ENCODE measurements at places on chromosomes 12 and 14. TPM values are rescaled to one million over a fixed set of nuclear protein-coding genes. Genes with fewer than 3 reads are reported as not detected.
A peak's percentile ranks its signal among the peaks of the same experiment; 100 is the strongest.

Gene CCDC85C
- 18.3 TPM for total RNA-seq

Gene TTC7B
- total RNA-seq: under 0.01 TPM

Gene KERA
- not detected for total RNA-seq

Gene PTHLH
- total RNA-seq: not detected

- H3K4me1 ChIP-seq: no peaks in the 10 kb centered on the region
- H3K27ac ChIP-seq: no peak overlapping the region
Measured at GRCh38 chr12:69834576-69834975, 9.5 kb downstream of the MYRFL start.

GRCh38 chr14:32601069-32601468, 272.0 kb downstream of the AKAP6 start:
- DNase-seq: no peak
- H3K27me3 ChIP-seq: no peaks in the 10 kb centered on the region
- H3K4me3 ChIP-seq: no peak overlapping the region
- H3K27ac ChIP-seq: no peak overlapping the region
- no peaks in the 10 kb centered on the region for H3K36me3 ChIP-seq
- no peaks in the 10 kb centered on the region for H3K4me1 ChIP-seq

GRCh38 chr12:52992699-52993557, 13.3 kb upstream of the EIF4B start:
- no peaks in the 10 kb centered on the region for H3K27me3 ChIP-seq
- H3K27ac ChIP-seq: no peak overlapping the region
- DNase-seq: no peak
- no peaks in the 10 kb centered on the region for H3K4me1 ChIP-seq

- no peak overlapping the region for H3K4me3 ChIP-seq
- no peaks in the 10 kb centered on the region for H3K27me3 ChIP-seq
- peaks cover 5% of the 10 kb centered on the region for H3K4me1 ChIP-seq
- no peaks in the 10 kb centered on the region for H3K36me3 ChIP-seq
- DNase-seq: no peak
Measured at GRCh38 chr14:76715511-76716081, 45.7 kb upstream of the VASH1 start.

DNA sequence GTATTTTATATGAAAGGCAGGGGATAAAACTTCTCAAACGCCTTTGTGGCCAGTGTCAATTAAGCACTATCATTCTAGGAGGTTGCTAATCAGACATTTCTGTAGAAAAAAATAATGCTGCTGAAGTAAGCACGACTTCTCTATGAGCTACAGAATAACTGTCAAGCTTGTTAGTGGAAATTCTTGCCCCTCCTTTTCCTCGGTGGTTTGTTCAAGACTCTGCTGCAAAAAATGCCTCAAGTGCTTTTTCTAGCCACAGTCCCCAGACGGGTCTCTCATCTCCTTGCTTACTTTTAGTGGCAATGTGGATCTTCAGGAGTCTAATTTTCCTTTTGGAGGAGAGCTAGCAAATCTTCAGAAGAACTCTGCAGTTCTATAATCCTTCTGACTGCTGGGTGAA, 452.0 kb downstream of the FUT8 start:
- no peak for DNase-seq
- no peak overlapping the region for H3K4me3 ChIP-seq
- H3K36me3 ChIP-seq: no peaks in the 10 kb centered on the region
- no peaks in the 10 kb centered on the region for H3K4me1 ChIP-seq

- no peaks in the 10 kb centered on the region for H3K4me1 ChIP-seq
- no peaks in the 10 kb centered on the region for H3K36me3 ChIP-seq
- no peaks in the 10 kb centered on the region for H3K27me3 ChIP-seq
Measured at GRCh38 chr14:43591776-43592175, 915.3 kb downstream of the FSCB start.

GRCh38 chr12:13211859-13212664, 15.5 kb downstream of the EMP1 start:
- no peak overlapping the region for H3K4me3 ChIP-seq
- no peak overlapping the region for H3K27ac ChIP-seq
- peaks cover 31% of the 10 kb centered on the region for H3K4me1 ChIP-seq
- peak; percentile 92 for DNase-seq
- H3K36me3 ChIP-seq: no peaks in the 10 kb centered on the region

GRCh38 chr14:64673316-64673715, 30.9 kb upstream of the PLEKHG3 start:
- H3K4me1 ChIP-seq: no peaks in the 10 kb centered on the region
- H3K36me3 ChIP-seq: no peaks in the 10 kb centered on the region
- no peak overlapping the region for H3K27ac ChIP-seq
- no peak overlapping the region for H3K4me3 ChIP-seq
- H3K27me3 ChIP-seq: no peaks in the 10 kb centered on the region

DNA sequence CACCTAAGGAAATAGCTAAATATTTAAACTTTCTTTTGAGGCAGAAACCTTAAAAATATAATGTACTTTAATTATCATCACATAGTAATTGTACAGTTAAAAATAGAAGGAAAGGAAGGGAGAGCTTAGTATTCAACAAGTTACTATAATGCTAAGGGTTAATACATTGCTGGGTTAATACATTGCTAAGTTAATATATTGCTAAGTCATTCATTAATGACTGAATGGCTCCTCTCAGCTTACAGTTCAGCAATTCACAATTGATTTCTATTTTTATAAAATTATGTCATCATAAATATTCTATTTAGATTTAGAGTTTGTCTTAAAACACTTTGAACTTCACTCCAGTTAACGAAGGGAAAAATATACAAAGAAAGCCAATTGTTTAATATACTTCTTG, 207.9 kb downstream of the BMP4 start:
- no peaks in the 10 kb centered on the region for H3K4me1 ChIP-seq
- DNase-seq: no peak
- no peak overlapping the region for H3K4me3 ChIP-seq
- no peaks in the 10 kb centered on the region for H3K36me3 ChIP-seq
- no peak overlapping the region for H3K27ac ChIP-seq

- no peaks in the 10 kb centered on the region for H3K36me3 ChIP-seq
- H3K27me3 ChIP-seq: no peaks in the 10 kb centered on the region
- no peak for DNase-seq
- no peak overlapping the region for H3K4me3 ChIP-seq
- H3K4me1 ChIP-seq: no peaks in the 10 kb centered on the region
Measured at GRCh38 chr12:18483698-18484325, 222.5 kb downstream of the PIK3C2G start.

DNA sequence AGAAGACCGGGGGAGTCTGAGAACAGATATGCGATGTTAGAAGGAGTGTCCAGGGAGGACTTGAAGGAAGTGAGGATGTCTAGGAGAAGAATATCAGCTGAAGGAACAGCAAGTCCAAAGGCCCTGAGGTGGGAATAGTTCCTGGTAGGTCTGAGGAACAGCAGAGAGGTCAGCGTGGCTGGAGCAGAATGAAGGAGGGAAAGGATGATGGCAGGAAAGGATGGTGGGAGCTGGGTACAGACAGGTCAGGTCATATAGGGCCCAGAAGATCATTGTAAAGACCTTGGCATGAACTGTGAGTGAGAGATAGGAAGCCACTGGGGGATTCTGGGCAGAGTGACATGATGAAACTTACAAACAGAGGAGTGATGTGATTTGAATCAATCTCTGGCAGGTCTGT, 171.0 kb downstream of the ETV6 start:
- no peaks in the 10 kb centered on the region for H3K27me3 ChIP-seq
- DNase-seq: no peak
- H3K4me3 ChIP-seq: no peak overlapping the region
- no peak overlapping the region for H3K27ac ChIP-seq
